Lung microvascular endothelial cell (primary cell): ENCODE measurements at places on chromosomes 12 and 14.

DNA sequence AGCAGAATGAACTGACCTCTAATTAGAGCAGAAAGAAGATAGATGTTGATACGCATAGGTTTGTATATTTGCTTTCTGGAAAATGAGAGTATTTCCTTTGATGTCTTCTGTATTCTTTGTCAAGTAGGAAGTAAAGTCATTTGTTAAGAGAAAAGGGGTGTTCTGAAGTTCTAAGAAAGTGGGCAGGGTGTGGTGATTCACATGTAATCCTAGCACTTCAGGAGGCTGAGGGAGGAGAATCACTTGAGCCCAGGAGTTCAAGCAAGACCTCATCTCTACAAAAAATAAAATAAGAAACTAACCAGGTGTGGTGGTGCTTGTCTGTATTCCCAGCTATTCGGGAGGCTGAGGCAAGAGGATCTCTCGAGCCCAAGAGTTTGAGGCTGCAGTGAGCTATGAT, 2.8 kb downstream of the RHNO1 start:
- DNase-seq, result no peak

DNA sequence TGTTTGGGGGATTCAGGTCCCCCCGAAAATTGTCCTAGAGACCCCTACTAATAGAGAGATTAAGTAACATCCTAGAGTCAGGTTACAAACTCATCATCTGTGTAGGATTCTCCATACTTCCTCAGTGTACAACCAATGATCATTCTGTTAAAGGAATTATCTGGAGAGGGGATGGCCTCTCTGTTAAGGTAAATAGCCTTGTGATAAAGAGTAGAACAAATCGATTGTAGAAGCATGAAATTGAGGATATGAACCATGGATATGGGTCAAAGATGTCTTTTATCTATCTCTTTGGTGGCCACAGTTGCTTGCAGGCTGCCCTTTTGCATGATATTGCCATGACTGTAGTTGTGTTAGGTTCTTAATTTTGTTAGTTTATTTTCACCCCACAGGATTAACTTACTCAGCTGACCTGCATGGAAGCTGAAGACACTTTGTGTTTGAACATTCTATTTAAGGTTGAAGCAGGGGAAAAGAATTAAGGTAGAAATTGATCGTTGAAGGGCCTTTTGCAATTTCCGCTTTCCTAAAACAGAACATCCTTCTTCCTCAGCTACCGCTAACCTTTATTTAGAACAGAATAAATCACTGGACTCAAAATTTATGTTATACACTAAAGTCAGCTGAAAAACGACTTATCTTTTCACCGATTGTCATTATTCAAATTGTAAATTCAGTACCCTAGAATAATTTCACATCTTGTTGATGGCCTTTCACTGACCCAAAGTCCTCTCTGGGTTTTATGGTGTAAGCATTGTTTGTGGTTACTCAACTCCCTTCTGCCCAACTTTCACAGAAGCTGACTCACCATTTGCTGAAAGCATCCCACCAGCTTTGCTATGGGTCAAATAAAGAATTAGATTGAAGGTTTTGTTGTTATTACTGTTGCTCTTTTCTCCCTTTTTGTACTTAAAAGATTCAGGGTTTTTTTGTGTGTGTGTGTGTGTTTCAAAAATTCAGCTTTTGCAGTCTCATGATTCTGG, 52.3 kb downstream of the IRAK3 start:
- DNase-seq, result no peak

DNA sequence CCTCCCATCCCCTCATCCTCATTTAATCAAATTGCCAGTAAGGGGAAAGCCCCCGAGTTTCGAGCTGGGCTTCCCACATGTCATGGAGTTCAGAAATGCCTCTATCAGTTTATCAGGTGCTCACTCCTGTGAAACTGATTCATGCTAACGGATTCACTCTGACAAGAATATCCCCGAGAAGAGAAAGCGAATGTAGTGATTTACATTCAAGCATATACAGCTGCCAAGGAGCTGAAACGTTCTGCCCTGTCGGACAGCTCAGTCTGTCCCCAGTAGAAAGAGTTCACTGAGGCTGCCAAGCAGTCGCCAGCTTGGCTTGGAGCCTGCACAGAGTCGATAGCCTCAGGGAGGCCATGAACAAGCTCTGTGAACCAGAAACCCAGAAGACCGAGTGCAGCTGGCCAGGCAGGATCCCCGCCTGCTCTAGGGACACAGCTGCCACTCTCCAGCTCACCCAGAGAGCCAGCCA, 88.4 kb downstream of the TMCC3 start:
- no peak for DNase-seq

DNA sequence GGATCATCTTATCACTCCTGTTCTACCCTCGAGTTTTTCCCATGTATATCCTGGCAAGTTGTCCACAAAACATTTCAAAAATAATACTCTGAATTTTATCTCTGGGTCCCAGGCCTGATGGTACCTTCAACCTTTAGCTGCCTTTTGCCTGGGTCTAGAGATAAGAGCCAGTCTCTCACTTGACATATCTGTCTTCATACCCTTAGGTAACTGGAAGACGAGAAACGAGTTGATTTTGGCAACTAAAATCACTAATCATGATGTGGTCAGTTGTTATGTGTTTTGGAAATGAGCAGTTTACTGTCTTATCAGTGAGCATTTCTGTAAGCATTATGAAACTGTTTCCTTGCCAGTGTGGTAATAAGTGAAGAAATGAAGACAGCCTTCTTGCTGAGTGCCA, 6.3 kb downstream of the RNF10 start:
- DNase-seq, result no peak

DNA sequence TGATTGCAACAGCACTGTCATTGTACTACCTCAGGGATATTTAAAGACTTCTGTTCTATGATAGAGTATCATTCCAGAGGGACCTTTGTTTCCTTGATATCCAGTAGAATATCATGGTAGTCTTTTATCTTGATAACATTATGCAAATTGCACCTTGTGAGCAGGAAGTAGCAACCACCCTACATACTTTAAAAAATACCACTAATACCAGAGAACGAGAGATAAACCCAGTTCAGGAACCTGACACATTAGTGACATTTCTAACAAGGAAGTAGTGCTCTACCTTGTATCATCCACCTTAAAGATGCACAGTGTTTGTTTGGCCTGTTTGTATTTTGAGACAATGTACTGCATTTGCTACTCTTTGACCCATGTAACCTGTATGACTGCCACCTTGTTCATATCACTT, 8.8 kb upstream of the MAP4K5 start:
- no peak for DNase-seq

GRCh38 chr14:59097681-59098080, 90.8 kb upstream of the DAAM1 start:
- no peak for DNase-seq

GRCh38 chr12:86729739-86730138, 473.5 kb upstream of the MGAT4C start:
- peak; percentile 10 for DNase-seq

DNA sequence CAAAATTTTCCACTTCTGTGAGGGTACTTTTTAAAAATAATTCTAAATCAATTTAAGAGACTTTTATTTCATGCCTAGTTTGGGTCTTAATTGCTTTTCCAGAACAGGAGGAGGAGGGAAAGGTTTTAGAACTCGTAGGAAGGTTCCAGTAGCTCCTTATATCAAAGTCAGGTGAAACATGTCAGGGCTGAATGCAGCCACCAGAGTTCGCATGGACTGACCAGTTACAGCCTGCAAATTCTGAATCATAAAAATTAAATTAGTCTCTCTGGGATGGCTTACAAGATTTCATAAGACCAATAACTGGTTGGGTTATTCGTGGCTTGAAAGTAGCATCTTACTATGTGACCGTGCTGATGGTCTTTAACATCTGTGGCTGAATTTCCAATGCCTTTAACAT, 397 bp downstream of the BDKRB1 start:
- peak; percentile 30 for DNase-seq

DNA sequence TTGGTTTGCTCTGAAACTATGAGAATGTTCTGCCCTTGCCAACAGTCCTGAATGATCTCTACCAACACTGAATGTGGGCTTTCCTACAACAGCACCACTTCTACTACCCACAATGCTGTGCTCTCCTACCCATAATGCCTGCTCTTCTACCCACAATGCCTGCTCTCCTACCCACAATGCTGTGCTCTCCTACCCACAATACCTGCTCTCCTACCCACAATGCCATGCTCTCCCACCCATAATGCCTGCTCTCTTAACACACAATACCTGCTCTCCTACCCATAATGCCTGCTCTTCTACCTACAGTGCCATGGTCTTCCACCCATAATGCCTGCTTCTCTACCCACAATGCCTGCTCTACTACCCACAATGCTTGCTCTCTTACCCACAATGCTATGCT, 92.3 kb downstream of the KCNK13 start:
- DNase-seq, result no peak
